NCI-H774 (cell line): ENCODE measurements at places on chromosomes 4 and X.

DNA sequence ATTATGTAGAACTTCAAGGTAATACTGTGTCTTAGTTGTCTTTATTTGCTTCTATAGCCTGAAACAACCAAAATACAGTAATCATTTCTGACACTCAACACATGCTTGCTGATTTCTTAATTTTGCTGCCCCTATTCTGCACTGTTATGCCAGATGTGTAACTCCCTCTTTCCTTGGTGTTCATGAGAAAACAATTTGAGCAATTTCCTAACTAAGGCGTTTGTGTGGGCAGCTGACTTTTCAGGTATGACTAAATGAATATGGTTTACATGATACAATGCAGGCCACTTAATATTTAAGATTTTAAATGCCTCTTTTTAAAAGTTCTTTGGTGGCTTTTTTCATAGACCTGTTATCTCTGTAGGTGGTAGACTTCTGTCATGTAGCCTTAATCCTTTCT lies 46.1 kb upstream of the CENPE start:
- no peak for DNase-seq

DNA sequence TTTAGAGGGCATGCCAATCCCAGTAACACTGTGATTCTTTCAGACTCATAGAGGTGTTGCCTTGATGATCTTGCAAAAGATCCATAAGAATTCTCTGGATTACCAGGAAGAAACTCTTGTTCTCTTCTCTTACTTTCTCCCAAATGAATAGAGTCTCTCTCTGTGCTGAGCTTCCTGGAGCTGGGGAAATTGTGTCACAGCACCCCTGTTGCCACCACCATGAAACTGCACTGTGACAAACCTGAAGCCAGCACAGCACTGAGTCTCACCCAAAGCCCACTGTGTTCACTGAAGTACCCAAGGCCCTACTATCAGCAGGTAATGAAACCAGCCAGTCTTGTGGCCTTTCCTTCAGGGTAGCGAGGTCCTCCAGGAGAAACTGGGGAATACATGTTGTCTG lies 332.7 kb upstream of the FGF16 start:
- DNase-seq: no peak

DNA sequence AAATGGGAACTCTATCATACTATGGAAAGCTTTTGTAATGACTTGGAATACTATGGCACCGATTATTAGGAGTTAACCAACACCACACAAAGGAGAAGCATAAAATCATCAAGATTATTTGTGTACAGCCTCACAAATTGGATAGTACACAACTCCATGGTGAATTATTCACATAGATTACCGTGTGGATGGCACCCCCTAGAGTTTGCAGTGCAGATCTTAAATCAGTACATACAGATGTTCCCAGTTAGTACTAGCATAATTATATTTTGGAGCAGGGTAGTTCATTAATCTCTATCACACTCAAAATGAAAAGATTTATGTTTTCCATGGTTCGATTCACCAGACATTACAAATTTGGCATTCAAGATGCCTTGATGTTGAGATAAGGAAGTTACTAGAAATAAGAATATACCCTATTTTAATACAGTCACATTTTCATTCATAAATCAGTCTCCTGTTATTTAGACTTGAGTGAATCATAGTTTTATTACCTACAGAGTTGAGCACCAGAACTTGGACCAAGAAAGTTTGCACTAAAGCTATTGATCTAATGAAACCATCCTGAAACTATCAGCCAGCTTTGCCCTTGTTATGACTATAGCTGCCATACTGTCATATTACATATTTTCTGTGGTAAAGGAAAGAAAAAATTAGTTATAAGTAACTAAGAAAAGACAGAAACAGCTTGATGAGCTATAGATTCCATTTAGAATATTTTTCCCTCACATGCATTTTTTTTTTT lies 531.8 kb downstream of the GLUD2 start:
- DNase-seq: peak; percentile 32

- DNase-seq: no peak
These were observed 71.0 kb downstream of the FAM53A start for GRCh38 chr4:1613099-1613495.

DNA sequence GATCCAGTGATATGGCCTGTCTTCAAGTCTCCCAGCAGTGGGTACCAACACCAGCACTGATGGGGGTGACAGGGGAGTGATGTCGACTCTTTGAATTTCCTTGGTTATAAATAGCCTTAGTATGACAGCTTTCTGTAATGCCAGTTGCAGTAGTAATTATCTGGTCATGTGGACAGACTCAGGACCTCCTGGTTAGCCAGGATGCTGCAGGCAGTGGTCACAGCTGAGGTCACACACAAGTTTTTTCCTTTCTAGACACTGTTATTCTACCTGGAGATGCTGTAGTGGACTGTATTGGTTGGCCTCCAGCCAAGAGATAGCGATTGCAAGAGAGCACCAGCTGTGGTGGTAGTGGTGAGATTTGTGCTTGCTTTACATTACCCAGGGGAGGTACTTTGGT lies 63.6 kb downstream of the UPRT start:
- DNase-seq: no peak

- no peak for DNase-seq
These were observed 92.2 kb downstream of the NHSL2 start for GRCh38 chrX:72002875-72003274.

- peak; percentile 31 for DNase-seq
These were observed 597.2 kb downstream of the GALNTL6 start for GRCh38 chr4:172410363-172410762.

DNA sequence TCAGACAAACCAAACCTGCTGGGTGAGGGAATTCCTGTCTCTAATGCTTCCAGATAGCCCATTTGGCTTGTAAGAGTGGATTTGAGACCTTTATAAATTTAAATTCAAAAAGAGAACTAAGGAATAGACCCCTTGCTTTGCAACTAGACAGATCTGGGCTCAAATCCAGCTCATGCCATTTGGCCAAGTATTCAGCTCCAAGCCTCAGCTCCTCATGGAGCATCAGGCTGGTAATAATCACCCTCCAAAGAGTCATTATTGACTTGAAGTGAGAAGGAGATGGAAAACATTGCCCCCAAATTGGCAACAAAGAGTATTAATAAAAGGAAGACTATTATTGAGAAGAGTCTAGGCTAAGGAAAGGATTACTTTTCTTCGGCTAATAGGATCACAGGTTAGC lies 134.7 kb downstream of the PDE5A start:
- no peak for DNase-seq
